Stimulated activated CD8-positive, alpha-beta memory T cell treated with anti-CD3 and anti-CD28 coated beads, Interleukin-15, amount 100 ng/mL, for 24 hours (primary cell): ENCODE measurements at places on chromosomes 6 and 20.

DNA sequence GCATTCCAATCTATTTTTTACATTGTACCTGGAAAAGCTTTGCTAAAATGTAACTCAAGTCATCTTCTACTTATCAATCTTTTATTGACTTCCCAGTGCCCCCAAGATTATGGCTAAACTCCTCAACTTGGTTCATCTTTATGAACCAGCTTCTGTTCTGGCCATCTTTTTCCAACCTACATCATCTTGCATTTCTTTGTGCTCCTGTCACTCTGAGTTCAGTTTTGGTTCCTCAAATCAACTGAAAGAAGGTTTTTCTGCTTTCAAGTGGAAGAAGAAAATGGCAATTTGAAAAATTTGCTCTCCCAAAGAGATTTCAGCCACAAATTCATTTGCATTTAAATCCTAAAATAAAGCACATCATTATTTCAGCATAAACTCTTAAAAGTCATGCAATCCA is 41.8 kb downstream of the GPX5 start:
- DNase-seq, result no peak

- no peak for DNase-seq
Observed at GRCh38 chr6:140372064-140372463, 997.6 kb upstream of the CITED2 start.

DNA sequence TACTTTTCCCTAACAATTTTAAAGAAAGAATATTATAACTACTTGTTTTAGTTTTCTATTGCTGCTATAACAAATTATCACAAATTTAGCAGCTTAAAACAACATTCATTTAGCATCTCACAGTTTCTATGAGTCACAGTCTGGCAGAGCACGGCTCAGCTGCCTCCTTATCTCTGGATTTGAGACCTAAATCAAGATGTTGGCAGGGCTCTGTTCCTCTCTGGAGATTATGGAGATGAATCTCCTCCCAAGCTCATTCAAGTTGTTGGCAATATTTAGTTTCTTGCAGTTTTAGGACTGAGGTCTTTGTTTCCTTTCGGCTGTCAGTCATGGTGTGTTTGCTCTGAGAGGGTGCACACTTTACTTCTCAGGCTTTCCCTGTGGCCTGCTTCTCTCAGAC is 1065.8 kb upstream of the EYS start:
- DNase-seq, result no peak

DNA sequence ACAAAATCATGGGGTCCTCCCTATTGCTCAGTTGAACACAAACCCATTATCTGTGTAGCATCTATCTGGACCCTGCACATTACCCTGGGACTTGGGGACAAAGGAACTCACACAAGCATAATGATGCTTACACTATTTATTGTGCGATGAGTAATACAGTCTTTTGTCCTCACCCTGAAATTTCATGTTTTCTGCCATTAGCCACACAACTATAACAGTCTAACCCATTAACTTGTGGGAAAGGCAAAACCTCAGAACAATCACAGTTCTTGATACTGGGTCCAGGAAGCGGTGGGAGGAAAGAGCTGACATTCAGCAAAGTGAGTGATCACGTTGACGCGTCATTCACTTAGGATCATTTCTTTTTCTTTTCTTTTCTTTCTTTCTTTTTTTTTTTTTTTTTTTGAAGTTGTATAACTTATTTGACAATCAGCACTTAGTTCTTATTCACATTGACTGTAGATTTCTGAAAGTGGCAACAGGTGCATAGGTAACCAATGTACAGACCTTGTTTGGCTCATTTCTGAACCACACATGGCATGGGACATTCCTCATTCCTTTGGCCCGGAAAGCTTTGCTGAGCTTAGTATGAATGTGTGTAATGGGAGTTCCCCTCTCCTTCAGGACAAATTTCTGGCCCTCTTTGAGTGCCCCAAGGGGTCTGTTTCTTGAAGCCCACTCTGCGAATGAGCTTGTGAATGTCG is 94.8 kb upstream of the CNKSR3 start:
- no peak for DNase-seq

DNA sequence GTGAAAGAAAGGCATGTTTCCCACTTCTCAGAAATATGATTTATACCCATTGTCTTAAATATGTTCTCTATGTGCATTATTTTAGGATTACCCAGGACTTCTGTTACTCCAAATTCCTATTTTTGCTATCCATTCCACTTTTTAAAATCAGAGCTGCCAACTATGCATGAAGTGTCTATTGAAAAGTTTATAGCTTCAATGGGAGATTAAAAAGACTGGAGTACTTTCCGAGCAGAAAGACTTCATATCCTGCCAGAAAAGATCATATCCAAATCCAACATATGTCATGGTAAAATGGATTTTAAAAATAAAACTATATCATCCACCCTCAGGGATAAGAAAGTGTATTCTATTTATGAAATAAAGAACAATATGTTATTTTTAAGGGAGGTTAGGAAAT is 212.7 kb downstream of the COL12A1 start:
- no peak for DNase-seq

DNA sequence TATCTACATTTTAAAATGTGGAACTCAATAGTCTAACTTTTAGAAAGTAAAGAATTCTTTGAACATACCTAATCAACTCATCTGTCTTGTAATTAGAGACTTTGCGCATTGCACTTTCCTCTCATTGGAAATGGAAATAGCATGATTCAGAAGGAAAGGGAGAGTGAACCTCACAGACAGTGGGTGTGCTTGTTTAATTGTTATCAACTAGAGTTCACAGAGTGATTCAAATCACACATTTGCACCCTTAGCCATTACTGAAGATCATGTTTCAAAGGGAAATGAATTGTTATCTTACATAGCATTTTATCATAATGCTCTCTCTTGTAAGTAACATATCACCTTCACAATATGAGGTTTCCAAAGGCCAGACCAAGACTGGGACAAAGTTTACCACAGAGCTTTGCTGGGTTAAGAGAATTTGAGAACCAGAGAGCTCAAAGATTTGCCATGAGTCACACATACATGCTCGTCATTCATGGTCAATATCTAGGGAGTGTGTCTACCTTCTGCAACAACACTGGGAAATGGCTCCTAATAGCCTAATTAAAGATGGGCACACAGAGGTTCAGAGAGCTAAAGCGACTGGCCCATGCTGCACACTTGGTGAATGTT is 21.5 kb downstream of the GSTA3 start:
- no peak for DNase-seq

DNA sequence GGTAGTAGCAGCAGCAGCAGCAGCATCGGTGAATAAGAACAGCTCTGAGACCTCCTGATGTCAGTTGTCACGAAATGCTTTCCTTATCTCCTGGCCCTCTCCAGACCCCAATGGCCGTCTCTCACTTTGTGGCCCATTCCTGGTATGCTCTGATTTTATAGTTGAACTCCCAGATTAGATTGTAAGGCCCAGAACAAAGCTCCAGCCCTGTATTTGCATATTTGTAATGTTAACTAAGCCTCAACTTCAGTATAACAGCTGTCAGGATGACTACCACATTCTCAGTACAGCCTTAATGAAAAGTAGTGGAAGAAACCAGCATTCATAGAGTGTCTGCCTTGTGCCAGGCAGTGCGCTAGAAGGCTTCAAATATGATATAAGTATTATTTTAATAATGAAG is 180.9 kb downstream of the SASH1 start:
- DNase-seq, result no peak

- DNase-seq, result no peak
Observed at GRCh38 chr6:84853901-84854300, 89.5 kb upstream of the TBX18 start.

- DNase-seq, result no peak
Observed at GRCh38 chr20:20658871-20659431, 53.5 kb downstream of the RALGAPA2 start.

DNA sequence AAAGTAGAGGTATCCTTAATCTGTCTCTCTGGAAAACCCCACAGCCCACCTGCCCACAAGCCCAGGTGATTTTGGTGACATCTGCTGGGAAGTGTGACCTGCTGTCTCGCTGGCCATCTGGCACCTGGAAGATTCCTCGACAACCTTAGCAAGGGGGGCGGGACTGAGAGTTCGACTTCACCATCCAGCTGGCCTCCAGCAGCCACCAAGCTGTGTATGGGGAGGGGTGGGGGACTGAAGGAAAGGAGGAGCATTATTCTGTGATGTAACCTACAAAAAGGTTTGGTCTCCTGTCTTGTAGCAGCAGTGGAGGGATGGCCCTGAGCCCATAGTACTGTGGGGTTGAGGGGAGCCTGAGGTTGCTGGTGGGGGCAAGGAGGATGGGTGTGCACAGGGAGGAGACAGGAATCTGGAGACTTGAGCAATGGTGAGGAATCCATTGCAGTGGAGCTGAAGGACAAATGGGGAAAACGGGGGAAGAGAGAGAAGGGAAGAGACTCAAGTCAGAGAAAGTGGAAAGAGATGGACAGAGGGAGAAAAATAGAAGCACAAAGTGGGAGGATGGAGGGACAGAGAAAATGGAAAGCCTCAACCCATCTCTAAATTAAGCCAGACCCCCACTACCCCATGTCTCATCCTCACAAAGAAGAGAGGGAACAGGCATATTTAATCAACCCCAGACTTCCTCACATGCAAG is 4.0 kb downstream of the LY6G6F start:
- no peak for DNase-seq
